Epithelial cell of proximal tubule (primary cell): ENCODE measurements at places on chromosomes 6 and 20.

DNA sequence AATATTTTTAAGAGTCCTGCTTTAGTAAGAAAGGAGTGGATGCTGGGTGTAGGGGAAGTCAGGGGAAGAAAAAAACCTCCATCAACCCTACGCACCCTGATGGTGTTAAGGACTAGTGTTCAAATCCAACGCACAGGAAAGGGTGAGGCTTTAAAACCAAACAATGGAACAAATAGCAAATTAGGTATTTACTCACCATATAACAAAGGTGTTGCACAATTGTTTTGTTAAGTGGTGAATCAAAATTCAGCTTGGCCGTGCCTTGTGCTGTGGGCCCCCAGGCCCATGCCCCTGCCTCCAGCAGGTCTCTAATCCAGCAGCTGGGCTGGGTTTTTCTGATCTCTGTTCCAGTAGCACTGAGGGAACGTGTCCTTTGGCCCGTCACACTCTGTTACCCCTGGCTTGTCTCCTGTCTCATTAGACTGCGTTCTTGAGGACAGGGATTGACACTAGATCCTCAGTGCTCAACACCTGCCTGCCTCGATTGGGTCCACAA lies 11.8 kb downstream of the FAM83D start:
- no peak for DNase-seq

GRCh38 chr6:48619771-48620170 lies 508.8 kb upstream of the PTCHD4 start:
- DNase-seq: no peak

DNA sequence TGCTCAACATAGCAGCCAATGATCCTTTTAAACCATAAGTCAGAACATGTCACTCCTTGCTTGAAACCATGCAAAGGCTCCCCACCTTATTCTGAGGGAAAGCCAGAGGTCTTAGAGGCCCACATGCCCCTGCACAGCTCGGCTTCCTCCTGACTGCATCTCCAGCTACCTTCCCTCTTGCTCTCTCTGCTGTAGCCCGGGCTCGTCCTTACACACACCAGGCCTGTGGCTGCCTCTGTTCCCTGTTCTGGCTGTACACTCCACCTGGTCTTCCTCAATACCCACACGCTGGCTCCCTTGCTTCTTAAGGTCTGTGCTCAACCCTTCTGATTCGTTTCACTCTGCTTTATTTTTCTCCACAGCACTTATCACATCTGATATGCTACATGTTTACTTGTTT lies 116.2 kb downstream of the TNFAIP3 start:
- DNase-seq: no peak

GRCh38 chr6:40611434-40611833 lies 24.3 kb upstream of the LRFN2 start:
- DNase-seq: no peak

GRCh38 chr6:20707870-20708269 lies 173.6 kb downstream of the CDKAL1 start:
- DNase-seq: no peak
